ENCODE measurements at places on chromosomes 7 and 10.

- no peak for DNase-seq
These were observed 210.7 kb upstream of the GNAI1 start for GRCh38 chr7:79923953-79924352.

DNA sequence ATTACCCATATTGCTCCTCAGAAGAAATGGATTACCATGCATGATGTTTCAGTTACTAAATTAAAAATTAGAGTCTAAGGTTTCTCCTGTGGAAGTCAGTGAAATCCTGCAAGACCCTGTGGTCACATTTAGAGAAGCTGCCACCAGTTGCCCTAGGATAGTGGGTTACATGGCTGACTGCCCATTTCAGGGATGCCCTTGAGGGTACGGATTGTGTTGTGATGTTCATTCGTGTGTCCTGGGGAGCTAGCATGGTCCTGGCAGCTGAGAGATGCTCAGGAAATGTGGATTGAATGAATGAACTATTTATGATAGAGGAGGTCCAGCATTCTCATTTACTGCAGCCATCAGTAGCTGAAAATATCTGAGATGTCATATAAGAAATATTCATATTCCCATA is 55.1 kb downstream of the TMEM178B start:
- DNase-seq, result no peak

GRCh38 chr7:25215694-25216335 is 12.5 kb downstream of the NPVF start:
- no peak for DNase-seq

DNA sequence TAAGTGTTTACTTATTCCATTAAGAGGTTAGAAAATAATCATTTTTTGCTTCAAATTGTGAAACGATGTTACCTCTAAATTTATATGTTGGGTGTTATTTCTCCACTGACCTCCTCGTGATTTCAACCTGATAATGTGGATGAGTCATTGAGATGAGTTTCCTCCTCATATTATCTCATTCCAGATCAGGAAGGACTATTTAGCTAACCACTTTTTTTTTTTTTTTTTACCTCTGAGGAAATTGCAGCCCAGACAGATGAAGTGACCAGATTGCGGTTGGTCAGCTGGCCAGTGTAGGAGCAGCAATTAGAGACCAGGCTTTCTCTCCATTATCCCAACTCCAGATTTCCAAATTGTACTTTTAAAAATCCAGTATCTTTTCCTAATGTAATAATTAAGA is 248.7 kb downstream of the FZD1 start:
- no peak for DNase-seq

GRCh38 chr7:50405221-50405620 is 44.9 kb downstream of the FIGNL1 start:
- no peak for DNase-seq

GRCh38 chr10:61164458-61165160 is 220.6 kb upstream of the RHOBTB1 start:
- no peak for DNase-seq

Data from SHP77 treated with DMSO at 0.1 percent for 48 hours (cell line).